ENCODE measurements at places on chromosomes 12 and 14.

DNA sequence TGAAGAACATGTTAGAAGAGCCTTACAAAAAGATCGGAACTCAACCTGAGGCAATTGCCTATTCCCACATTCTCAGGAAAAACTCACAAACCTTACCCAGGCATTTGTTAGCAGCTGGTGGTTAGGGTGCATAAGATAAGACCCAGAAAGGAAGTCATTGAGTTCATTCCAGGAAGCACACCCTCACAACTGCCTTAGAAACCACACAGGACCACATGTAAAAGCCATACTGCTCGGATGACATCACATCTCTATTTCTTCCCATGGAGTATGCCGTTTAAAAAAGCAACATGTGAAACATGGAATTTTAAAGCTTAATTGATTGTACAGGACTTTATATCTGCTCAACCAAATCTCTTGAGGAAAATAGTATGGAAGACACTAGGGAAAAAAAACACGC lies 411.2 kb downstream of the DAD1 start:
- DNase-seq, result no peak

DNA sequence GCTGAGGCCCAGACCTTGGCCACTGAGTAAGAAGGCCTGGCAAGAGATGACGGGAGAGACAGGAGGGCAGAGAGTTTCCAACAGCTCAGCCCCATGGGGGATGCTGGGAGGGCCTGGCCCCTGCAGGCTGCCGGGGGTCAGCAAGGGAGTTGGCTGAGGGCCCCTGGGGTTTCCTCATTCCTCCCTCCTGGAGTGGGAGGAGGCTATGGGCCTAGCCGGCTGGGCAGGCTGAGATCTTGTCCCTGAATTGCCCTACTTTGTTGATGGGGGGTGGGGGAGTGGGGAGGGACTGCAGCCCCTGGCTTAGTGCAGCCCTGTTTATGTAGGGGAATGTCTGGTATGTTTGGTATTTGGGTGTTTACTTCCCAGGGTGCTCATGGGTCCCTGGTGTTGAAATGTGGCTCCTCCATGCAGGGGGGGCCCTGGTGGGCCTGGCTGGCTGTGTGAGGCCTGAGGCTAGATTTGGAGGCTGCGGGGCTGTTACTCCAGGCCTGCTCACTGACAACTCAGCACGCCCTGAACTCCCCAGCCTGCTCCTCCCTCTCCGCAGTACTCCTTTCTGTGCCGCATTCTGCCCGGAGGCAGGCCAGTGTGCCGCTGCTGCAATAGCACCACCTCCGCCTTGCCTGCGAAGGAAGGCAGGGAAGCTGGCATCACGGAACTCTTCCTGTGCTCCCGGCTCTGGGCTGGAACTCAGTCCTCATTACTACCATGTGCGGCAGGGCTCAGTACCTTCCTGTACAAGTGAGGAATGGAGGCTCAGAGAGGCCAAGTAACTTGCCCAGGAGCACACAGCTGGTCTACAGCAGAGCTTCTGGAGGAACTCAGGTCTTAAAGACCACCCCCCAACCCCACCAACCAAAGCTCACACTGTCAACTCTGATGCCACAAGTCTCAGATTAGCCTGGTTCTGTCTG lies 25.3 kb downstream of the JDP2 start:
- no peak for DNase-seq

DNA sequence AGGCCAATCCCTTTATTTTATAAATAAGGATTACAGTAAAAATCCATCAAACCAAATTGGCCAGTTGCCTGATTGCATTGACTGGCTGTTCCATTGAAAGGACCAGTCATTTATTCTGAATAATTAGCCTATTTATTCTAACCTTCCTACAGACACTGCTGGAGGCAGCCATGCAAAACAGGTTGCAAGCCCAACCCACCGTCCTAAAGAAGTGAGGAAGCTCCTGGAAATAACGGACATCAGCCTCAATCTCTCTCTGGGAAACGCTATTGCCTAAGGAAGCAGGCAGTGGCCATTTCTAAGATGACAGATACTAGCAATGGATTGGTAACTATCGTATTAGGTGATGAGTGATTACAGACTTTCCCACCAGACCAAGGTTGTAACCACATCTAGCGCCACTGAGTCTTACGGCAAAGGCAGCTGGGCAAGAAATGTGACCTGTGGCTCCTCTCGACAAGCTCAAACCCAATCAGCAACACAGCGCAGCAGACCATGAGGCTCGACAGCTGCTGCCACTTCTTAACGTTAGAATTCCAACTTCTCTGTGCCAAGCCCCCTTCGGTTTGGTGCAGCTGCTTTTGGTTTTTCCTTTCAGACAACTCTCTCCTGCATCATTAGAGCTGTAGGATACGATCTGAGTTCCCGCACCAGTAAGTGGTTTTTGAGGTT lies 134.2 kb downstream of the KCNK10 start:
- peak; percentile 44 for DNase-seq

- no peak for DNase-seq
Measured at GRCh38 chr12:110339184-110339952, 58.3 kb downstream of the ATP2A2 start.

GRCh38 chr14:32403688-32404087 lies 74.6 kb downstream of the AKAP6 start:
- DNase-seq, result no peak

- no peak for DNase-seq
Measured at GRCh38 chr14:93379831-93380230, 32.8 kb downstream of the COX8C start.

DNA sequence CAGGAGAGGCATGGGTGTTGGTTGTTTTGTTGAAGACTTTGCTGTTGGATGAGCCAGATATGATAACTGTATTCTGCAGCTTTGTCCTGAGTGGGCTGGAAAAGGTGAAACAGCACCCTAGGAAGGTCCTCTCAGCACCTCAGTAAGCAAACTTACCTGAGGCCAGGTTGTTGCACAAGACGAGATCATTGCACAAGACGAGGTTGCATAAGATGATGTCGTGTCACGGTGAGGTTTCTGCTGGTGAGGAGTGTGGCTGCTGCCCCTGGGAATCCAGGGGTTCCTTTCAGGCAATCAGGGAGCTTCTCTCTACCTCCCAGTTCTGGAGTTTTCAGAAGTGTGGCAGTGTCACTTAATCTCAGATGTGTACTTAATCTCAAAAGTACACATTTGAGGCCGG lies 85.6 kb downstream of the GLT1D1 start:
- DNase-seq, result no peak

DNA sequence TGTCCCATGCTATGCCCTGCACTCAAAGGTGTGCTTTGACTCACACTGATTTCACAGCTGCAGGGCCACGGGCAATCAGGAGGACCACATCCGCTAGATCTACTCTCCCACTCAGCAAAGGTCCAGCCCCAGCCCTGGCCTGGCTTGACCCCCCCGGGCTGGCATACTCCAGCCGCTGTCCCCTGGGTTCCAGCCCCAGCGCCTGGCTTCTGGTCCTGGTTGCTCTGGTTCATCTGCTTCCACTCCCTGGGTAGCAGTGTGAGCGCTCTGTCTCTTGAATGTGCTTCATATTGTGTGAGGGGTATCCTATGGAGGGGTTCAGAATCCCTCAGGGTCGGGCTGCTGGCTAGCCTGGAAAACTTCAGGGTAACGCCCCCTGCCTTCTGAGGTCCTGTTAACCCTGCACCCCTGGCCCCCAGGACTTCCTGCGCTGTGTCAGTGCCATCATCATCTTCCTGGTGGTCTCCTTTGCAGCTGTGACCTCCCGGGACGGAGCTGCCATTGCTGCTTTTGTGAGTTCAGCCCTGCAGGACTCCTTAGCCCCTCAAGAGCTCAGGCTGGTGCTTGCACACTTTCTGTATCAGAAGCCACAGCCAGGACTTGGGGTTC lies 1.9 kb downstream of the CMTM5 start:
- DNase-seq, result no peak

GRCh38 chr12:16870845-16871244 lies 264.9 kb upstream of the LMO3 start:
- DNase-seq, result no peak

DNA sequence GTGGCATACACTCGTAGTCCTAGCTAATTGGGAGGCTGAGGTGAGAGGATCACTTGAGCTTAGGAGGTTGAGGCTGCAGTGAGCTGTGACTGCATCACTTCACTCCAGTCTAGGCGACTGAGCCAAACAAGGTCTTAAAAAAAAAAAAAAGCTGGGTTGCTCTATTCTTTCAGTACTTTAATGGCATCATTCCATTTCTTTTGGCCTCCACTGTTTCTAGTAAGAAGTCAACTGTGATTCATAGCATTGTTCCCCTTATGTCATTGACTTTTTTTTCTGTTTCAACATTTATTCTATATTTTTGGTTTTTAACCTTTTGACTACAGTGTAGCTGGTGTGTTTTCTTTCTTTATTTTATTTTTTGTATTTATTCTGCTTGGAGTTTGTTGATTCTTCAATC lies 16.7 kb upstream of the PRKCH start:
- DNase-seq, result no peak

DNA sequence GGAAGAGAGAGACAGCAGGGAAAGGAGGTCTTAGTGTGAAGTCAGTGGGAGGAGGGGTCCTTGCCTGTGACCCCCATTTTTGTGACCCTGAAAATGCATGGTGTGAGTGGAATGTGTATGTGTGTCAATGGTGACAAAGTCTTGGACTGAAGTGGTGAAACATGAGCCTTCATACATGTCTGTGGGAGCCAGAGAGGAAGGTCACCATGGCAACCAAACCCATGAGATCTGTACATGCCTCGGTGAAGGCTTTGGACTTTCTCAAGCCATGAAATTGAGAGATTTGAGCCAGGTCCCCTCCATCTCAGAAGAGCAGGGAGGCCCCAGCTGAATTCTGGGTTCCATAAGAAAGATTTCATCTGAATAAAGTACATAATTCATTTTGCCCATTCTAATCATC lies 108.7 kb downstream of the TTC8 start:
- no peak for DNase-seq

- DNase-seq, result no peak
Measured at GRCh38 chr14:24335461-24336171, 745 bp upstream of the ADCY4 start.

- no peak for DNase-seq
Measured at GRCh38 chr12:116443821-116444589, 115.2 kb upstream of the MAP1LC3B2 start.

GRCh38 chr12:125549836-125550235 lies 484.6 kb downstream of the AACS start:
- DNase-seq, result peak; percentile 45

- no peak for DNase-seq
Measured at GRCh38 chr14:82075566-82075965, 541.9 kb upstream of the SEL1L start.

DNA sequence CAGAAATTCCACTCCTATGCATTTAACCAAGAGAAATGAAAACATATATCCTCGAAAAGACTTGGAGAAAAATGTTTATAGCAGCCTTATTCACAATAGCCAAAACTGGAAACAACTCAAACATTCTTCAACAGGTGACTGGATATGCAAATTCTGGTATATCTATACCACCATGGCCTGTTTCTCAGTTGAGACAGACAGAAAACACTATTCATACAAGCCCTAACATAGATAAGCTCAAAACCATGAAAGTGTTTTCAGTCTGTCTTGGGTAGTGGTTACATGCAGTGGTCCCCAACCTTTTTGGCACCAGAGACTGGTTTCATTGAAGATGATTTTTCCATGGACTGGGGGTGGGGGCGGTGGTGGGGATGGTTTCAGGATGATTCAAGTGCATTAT lies 83.8 kb downstream of the SRGAP1 start:
- no peak for DNase-seq

GRCh38 chr12:98387444-98387843 lies 127.9 kb upstream of the TMPO start:
- DNase-seq, result no peak

DNA sequence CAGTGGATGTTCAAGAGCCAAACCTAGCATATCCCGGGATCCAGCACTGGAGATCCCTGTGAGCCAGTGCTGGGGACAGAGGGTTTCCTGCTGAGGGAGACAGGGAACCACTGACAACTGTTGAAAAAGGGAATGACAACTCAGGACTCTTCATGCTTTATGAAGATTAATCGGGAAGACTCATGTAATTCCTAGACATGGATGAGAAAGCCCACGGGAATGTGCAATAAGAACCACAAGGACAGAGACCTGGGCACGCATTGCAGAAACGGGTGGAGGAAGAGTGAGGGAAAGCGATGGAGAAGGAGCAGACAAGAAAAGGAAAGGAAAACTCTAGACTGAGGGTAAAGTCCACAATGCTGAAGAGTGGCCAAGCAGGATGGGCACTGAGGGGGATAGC lies 296.0 kb downstream of the PCNX1 start:
- no peak for DNase-seq

DNA sequence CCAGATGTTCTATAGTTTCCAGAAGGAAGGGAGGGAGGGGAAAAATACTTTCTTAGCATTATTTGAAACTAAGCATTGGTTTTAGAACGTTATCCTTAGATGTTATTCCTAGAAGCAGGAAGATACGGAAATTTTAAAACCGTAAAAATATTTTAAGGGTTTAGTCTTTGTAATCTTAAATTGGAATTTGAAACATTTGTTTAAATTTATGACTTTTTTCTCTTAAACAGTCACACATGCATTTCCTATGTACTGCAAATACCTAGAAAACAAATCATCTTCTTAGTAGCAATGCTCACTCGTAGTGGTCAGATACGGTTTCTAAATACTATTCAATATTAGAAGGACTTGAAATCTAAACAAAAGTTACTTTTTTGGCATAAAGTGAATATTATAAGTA lies 282.0 kb downstream of the ERC1 start:
- no peak for DNase-seq

DNA sequence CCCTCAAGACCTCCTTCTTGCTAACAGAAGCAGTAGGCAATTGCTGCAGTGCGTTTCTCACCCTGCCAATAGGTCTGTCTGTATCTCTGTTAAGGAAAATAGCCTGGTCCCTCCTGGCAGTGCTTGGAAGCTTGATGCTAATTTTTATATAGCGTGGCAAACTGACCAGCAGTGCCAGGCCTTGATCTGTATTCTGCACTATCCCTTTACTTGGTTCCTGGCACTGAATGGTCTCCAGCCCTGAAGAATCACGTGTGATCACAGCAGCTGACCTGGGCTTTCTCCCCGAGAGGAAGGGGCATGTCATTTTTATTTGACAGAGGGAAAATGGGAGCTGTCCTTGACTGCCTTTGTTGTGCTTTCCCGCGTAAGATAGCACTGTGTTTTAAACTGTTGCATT lies 48.7 kb upstream of the TRAF3 start:
- DNase-seq, result no peak

GRCh38 chr14:73124180-73124894 lies 12.0 kb upstream of the PSEN1 start:
- no peak for DNase-seq

DNA sequence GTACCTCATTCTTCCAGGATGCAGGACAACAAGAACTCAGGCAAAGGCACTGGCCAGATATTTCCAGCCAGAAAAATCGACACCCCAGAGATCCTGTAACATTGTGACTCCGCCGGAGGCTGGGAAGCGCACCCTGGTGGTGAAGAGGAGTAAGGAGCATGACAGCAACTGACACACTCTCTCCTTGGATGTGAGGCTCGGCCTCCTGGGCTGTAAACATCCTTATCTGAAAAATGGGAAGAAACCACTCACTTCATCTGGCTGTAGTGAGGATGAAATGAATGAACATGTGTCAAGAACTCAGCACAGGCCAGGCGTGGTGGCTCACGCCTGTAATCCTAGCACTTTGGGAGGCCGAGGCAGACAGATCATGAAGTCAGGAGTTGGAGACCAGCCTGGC lies 27.5 kb downstream of the TCHP start:
- DNase-seq, result peak; percentile 46

- DNase-seq, result no peak
Measured at GRCh38 chr12:85688837-85689236, 147.4 kb downstream of the RASSF9 start.
